ENCODE measurements at places on chromosomes 13 and 19.

GRCh38 chr19:45125975-45126493 lies 33.1 kb downstream of the PPP1R37 start:
- DNase-seq, result no peak

- no peak for DNase-seq
Measured at GRCh38 chr19:47176071-47176626, 45.5 kb downstream of the SAE1 start.

GRCh38 chr19:51749979-51750378 lies 1.7 kb downstream of the FPR1 start:
- DNase-seq, result no peak

- DNase-seq, result no peak
Measured at GRCh38 chr13:70703755-70704154, 595.5 kb upstream of the KLHL1 start.

Data from cerebellar nuclear complex (tissue), 1 donor.